Diencephalon (tissue), 1 donor: ENCODE measurements at places on chromosomes 12 and 14. TPM values are rescaled to one million over a fixed set of nuclear protein-coding genes. Genes with fewer than 3 reads are reported as not detected.

The ZDHHC22 gene
- 31.1 TPM for total RNA-seq

The WSCD2 gene
- 20.5 TPM for total RNA-seq

The HOXC12 gene
- not detected for total RNA-seq

The NRL gene
- total RNA-seq = 2.5 TPM

The MYO1H gene
- total RNA-seq = 1.4 TPM

The TGM1 gene
- total RNA-seq = 3.0 TPM

The SCNN1A gene
- not detected for total RNA-seq

The PARP2 gene
- total RNA-seq = 22.1 TPM

The HOXC11 gene
- not detected for total RNA-seq

The GARIN6 gene
- not detected for total RNA-seq

The KRT74 gene
- total RNA-seq = not detected

The KCNMB4 gene
- 22.4 TPM for total RNA-seq

The LALBA gene
- total RNA-seq = not detected

The CBLN3 gene
- total RNA-seq = 0.46 TPM

The RNASE4 gene
- total RNA-seq = 1.2 TPM

The PTPRQ gene
- total RNA-seq = 2.5 TPM

The SYT1 gene
- total RNA-seq = 235 TPM

The PRICKLE1 gene
- total RNA-seq = 27.0 TPM

The RPGRIP1 gene
- total RNA-seq = 0.69 TPM

The IL25 gene
- total RNA-seq = not detected

The AKAP3 gene
- total RNA-seq = 3.7 TPM

The SELPLG gene
- total RNA-seq = 2.8 TPM

The SUPT16H gene
- total RNA-seq = 85.6 TPM

The COL2A1 gene
- 2.5 TPM for total RNA-seq

The OR10AD1 gene
- total RNA-seq = not detected

The NAA25 gene
- 37.6 TPM for total RNA-seq

The GLIPR1L1 gene
- total RNA-seq = not detected

The DTX1 gene
- total RNA-seq = 34.8 TPM
